ENCODE measurements at places on chromosomes 2 and 18.

- no peak for DNase-seq
Observed at GRCh38 chr2:61585383-61585782, 47.2 kb upstream of the XPO1 start.

DNA sequence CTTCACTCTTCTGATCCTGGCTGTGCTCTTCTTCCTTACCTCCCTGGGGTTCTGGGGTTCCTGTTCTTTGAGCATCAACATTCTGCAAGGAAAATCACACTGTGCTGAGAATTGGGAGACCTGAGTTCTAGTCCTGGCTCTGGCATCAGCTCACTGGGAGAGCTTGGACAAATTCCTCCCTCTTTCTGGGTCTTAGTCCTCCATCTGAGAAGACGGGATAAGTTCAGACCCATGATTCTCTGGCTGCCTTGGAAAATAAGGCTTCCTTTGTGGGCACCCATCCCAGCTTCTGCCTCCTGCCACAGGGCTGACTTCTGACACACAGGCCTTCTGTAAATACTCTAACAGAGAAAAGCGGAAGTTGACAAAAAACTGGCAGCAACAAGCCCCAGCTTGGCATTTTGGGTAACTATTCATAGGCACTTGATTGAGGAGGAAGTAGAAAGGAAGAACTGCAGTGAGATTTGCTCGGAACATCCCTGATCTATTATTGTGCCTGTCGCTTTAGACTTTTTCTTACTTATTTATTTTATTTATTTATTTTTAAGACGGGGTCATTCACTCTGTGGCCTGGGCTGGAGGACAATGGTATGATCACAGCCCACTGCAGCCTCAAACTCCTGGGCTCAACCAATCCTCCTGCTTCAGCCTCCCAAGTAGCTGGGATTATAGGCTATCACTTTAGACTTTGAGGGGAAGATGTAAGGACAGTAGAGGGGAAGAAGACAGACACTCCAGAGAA lies 7.9 kb downstream of the PCBP1 start:
- DNase-seq = no peak

- no peak for DNase-seq
Observed at GRCh38 chr18:37987901-37988300, 422.3 kb upstream of the CELF4 start.

GRCh38 chr2:40192864-40193669 lies 258.8 kb downstream of the SLC8A1 start:
- no peak for DNase-seq

DNA sequence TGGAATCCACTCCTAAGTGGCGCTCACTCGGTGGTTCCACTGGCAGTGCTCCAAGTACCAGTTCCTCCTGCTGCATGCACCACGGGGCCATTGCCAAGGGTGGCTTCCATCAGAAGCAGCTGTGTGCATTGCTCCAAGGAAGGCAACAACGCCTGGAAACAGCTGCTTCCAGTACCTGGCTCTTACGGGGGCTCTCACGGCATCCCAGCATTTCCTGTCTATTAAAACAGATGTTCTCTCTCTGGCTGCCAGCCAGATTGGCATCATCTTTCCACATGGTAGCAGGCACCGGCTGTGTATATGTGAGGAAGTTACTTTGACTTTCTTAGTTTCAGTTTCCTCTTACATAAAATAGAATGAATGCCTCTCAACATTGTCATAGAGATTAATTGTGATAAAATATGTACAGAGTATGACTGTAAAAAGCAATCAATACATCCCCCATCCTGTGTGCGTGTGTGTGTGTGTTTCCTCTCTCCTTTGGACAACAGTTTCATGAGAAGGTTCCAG lies 84.9 kb downstream of the CMPK2 start:
- DNase-seq = no peak

DNA sequence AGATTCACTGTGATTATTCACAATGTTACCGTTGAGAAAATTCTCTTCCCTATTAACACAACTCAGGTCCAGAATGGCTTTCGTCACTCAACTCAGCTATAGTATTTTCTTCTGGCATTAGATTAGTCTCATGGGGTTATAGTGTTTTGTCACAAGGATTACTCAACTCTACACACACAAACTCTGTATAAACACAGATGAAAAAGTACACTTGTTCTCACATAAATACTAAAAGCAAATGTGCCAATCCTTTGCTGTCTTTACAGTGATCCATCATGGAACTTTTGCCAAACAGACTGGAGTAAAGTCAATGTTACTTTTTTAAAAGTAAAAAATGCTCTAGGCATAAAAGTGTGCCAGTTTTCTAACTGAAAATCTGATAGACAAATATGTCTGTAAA lies 267.6 kb downstream of the RBM43 start:
- DNase-seq = no peak

- no peak for DNase-seq
Observed at GRCh38 chr18:10057401-10057893, 143.6 kb downstream of the VAPA start.

GRCh38 chr2:234991793-234992192 lies 40.0 kb downstream of the SH3BP4 start:
- no peak for DNase-seq

DNA sequence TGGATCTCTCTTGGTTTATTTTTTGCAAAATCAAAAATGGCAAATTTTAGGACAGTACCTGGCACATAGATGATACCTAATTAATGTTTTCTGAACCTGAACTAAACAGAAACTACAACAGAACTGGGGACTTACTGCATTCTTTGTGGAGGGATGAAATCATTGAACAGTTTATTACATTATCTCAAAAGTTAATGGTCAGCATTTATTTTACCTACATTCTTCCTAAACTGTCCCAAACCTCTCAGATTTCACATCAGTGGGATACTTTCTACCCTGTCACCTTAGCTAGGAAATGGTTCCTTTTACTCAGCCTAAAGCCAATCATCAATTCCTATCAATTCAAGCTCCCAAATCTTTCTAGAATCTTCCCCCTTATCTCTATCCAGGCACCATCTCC lies 10.3 kb downstream of the NIF3L1 start:
- DNase-seq = no peak

GRCh38 chr2:72138921-72139381 lies 8.7 kb downstream of the CYP26B1 start:
- DNase-seq = no peak

DNA sequence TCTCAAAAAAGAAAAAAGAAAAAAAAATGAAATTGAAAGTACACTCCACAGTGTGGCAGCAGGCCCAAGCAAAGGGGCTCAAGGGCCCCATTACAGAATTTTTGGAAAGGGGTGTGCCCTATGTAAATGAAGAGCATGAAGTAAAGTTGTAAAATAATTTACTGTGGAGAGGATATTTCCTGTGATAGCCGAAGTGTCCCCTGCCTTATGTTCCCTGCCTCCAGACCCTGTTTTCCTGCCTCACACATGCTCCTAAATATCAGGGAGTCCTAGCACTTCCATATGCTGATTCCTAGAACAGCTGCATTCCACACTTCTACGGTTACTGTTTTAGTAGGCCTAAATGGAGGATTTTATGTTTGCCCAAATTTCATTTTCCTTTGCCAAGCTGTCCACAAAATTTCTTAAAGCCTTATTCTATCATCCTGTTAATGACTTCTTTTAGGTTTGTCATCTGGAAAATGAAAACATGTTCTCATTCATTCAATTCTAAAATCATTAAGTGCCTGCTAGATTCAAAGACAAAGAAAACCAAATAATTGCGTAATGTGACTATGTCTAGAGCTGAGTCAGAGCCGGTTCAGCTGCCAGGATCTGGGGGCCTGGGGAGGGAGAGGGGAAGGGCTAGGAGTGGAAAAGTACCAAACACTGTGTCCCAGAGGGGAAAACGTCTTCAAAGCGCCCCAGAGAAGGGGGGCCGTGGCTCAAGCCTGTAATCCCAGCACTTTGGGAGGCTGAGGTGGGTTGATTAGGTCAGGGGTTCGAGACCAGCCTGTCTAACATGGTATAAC lies 25.9 kb upstream of the IMPA2 start:
- DNase-seq = no peak

- no peak for DNase-seq
Observed at GRCh38 chr2:8692783-8693156, 10.9 kb downstream of the ID2 start.

DNA sequence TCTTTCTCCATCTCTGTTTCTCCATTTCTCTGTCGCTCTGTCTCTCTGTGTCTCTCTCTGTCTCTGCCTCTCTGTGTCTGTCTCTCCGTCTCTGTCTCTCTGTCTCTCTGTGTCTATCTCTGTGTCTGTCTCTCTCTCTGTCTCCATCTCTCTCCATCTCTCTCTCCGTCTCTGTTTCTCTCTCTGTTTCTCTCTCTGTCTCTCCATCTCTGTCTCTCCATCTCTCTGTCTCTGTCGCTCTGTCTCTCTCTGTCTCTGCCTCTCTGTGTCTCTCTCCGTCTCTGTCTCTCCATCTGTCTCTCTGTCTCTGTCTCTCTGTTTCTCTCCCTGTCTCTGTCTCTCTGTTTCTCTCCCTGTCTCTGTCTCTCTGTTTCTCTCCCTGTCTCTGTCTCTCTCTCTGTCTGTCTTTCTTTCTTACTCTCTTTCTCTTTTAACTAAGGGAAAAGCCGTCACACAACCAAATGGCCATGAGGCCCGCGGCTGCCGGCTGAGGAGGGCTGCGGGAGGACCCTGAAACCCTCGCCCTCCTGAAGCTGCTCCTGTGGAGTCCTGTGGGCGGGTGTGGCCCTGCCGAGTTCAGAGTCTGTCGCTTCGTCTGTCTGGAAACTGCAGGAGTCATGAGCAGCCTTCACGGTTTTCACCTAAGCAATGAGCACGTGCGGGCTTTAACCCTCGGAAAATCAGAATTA lies 29.3 kb downstream of the NFATC1 start:
- no peak for DNase-seq

- DNase-seq = no peak
Observed at GRCh38 chr2:622357-622756, 54.8 kb downstream of the TMEM18 start.

- DNase-seq = no peak
Observed at GRCh38 chr2:181395851-181396250, 61.3 kb upstream of the ITGA4 start.

- no peak for DNase-seq
Observed at GRCh38 chr2:235674812-235675211, 181.0 kb downstream of the AGAP1 start.

DNA sequence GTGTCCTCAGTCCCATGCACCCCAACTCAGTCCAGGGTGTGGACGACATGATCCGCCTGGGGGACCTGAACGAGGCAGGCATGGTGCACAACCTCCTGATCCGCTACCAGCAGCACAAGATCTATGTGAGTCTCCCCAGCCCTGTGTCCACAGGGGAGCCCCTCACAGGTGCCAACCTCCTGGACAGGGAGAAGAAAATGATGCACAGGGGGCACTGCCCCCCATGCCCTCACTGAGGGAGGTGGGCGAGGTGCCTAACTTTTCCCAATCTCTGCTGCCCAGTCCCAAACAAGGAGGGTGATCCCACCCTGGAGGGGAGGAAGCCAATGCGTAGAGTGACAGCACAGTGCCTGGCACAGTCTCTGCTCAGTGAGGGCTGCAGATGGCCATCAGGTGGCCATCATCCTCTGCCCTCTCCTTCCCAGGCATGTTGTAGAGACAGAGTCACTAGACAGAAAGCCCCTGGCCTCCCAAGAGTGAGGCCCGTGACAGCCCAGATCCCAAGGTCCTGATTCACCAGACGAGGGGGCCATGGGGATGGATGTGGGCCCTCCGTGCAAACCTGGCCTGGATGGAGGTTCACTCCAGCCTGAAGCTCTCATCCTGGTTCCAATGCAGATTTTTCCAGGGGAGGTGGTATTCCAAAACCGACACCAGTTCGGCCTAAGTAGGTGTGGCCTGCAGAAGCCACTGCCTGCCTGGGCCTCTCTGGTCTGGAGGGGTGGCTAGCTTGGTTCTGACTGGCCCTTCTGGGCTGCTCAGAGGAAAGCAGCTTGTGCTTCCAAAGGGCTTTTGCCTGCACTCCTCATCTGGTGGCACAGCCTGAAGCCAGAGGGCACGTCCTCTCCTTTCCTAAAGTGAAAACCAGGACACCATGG lies 30.0 kb downstream of the MYO7B start:
- no peak for DNase-seq

DNA sequence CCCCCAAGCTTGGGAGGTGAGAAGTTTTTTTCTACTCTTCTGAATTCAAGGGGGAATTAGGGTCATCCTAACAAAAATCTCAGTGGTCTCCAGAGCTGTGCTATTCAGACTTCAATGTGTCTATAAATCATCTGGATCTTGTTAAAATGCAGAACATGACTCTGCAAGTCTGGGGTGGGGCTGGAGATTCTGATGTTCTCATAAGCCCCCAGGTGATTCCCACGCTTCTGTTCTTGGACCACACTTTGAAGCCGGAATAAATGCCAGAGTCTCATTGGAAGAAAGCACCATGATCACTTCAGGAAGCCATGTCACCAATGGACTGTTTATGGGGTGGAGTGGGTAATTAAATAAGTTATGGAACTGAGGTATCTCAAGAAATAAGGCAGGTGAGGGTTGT lies 22.2 kb upstream of the SLC16A14 start:
- DNase-seq = no peak

GRCh38 chr2:228853151-228853550 lies 417.9 kb downstream of the PID1 start:
- no peak for DNase-seq

DNA sequence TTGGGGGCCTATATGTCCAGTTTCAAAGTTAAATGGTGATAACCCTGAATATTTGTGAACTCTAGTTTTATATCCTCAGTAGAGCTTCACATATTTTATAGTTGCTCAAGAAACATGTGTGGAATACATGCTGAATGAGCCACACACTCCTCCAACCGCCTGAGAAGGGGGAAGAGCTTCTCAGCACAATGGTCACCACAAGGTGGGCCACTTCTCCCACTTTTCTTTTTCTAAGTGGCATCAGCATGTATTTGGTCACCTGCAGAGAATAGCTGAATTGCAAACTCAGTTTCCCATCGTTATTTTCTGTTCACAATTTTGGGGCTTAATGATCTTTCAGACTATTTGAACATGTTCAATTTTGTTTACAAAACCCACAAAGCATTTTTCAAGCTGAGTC lies 340.5 kb downstream of the PARD3B start:
- DNase-seq = no peak

GRCh38 chr18:57167617-57168308 lies 20.9 kb downstream of the BOD1L2 start:
- no peak for DNase-seq

DNA sequence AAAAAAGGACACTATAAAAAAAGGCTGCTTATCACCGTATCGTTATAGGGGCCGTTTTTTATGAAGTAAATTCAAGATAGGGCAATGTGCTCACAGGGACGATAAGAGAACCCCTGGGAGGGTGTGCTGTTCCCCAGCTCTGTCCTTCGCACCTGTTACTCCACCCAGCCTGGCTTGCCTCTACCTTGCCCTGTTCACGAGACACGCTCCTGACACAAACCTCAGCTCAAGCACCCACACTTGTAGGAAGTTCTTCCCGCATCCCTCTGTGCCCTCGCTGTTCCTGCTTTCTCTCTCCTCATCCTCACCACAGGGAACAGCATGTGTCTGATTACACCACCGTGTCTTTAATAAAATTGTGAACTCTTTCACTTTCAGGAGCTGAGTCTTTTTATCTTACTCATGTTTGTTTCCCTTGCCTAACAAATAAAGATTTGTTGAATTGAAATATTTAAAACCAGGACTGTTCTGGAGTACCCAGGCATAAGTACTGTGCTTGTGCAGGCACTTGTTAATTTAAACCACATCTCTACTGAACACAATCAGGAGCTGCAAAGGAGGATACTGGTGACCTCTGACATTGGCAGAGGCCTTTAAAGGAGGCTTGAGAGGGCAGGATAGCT lies 26.0 kb upstream of the KIDINS220 start:
- DNase-seq = no peak
